PC-9 (cell line): ENCODE measurements at places on chromosomes 2 and 18. TPM values are rescaled to one million over a fixed set of nuclear protein-coding genes. Genes with fewer than 3 reads are reported as not detected.

DNA sequence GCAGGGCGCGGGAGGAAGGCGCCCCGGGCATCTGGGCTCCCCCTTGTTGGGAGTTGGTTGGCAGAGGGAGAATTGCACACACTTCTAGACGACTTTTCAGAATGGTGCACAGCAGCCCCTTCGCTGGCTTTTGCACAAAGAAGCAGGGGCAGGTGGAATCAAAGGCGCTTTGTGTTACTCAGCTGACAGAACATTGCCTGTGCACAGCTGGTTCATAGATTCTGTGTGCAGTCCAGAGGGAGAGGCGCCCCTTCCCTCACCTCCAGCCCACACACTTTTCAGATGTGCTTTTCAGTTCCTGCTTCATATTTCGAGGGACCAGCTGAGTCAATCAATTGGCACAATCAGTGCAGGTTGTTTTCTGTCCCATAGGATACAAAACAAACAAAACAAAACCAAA is 348.4 kb upstream of the RAB12 start:
- no peak for DNase-seq

DNA sequence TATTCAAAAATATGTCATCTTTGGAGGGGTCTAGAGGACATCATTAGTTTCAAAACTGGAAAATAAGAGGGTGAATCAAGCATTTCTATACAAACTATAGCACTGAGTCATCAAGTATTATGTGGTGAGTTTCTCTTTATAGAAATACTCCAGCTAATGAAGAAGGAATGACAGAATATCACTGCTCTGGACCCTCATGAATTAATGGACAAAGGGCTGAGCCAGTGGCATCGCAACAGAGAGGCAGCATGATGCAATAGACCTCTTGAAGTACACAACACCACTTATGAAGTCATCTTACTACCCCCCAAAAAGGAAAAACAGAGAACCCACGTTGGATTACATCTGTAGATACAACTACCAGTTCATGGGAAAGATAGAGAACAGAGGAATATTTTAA is 27.4 kb upstream of the EIF2AK3 start:
- no peak for DNase-seq

GRCh38 chr2:6224267-6224666 is 532.1 kb downstream of the SOX11 start:
- DNase-seq = no peak

The SPEG gene
- 46.8 and 55.8 TPM in 2 replicates for total RNA-seq
